Gastroesophageal sphincter (tissue), 4 donors: ENCODE measurements at places on chromosomes 2 and 18. TPM values are rescaled to one million over a fixed set of nuclear protein-coding genes. Genes with fewer than 3 reads are reported as not detected.

Gene NDUFS1
- 114 TPM for total RNA-seq

Gene CABYR
- total RNA-seq, result 3.9 TPM

Gene C1QL2
- total RNA-seq, result not detected

Gene FSHR
- total RNA-seq, result not detected

Gene TMEM17
- 3.4 TPM for total RNA-seq

Gene SLC9A4
- not detected for total RNA-seq

Gene SKOR2
- total RNA-seq, result not detected

Gene TSPYL6
- total RNA-seq, result not detected

Gene GCKR
- 0.58 TPM for total RNA-seq

Gene TGFA
- 5.0 TPM for total RNA-seq
